ENCODE measurements at places on chromosomes 5 and 9. TPM values are rescaled to one million over a fixed set of nuclear protein-coding genes. Genes with fewer than 3 reads are reported as not detected.

SLCO4C1 gene
- 0.14 TPM for total RNA-seq

FAXDC2 gene
- total RNA-seq: 70.5 TPM

GRCh38 chr9:14351221-14351836, 37.4 kb upstream of the NFIB start:
- no peak for DNase-seq

GRCh38 chr5:89934069-89934468, 475.5 kb downstream of the CETN3 start:
- no peak for DNase-seq

- no peak for DNase-seq
These were observed 159.0 kb upstream of the SNX2 start for GRCh38 chr5:122615832-122616231.

- no peak for DNase-seq
These were observed 94.7 kb downstream of the FGF10 start for GRCh38 chr5:44294516-44294915.

DNA sequence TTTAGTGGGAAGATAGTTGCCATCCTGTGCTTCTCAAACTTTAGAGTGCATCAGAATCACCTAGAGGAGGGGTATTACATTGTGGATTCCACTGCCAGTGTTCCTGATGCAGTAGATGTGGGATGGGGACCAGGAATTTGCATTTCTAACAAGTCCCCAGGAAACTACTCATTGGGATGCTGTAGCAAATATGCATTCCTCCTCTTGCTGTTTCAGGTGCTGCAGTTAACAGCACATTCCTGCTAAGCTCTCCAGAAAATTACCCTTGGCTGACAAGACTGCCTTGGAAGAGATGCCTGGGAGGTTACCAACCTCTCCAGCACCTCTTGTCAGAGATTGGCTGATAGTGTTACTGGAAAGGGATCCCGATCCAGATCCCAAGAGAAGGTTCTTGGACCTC, 270.5 kb downstream of the OSTF1 start:
- DNase-seq: no peak

DNA sequence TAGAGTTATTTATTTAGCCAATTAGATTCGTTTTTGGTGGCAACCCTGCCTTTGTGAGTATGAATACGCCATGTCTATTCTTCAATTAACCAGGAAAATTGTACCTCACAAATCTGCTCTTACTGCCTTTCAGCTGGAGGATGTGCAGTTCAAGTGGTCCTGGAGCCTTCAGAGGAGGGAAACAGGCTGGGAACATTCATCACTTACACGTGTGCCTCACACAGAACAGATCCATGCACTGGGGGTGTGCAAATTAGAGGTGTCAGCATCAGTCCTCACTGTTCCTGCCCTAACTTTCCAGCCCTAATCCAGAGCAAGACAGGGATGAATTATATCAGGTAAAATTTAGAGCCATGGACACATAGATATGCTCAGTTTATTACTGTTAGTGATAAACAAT, 65.4 kb downstream of the SEMA5A start:
- DNase-seq: no peak
